ENCODE measurements at places on chromosomes 3 and 15.

GRCh38 chr3:106425916-106426315 is 557.1 kb upstream of the CBLB start:
- no peak for DNase-seq

DNA sequence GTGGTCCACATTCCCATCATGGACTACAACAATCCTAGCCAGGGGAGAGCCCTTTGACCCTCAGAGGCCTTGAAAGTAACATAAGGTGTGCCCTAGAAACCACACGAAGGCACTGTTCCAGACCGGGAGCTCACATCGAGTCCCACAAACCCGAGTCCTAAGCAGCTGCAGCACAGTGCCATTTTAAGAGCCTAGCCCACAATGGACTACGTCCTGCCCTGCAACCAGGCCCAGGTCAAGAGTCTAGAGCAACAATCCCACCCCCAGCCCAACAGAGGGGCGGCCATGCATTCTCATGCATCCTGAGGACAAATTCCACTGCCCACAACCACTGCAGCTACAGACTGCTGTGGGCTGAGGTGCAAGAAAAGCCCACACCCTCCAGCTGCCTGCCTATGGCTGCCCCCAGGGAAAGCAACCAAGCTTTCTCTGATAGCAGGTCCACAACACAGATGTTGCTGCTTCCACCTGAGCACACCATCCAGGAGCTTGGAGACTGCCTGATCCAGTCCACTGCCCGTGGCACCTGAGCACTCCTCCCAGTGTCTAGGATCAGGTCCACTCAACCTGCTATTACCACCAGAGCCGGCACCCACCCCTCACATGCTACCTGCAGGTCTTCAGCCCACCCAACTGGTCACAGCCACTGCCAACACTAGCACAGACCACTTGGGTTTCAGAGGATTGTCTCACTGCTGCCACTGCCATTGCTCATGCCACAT is 56.8 kb downstream of the IGSF11 start:
- DNase-seq = no peak

DNA sequence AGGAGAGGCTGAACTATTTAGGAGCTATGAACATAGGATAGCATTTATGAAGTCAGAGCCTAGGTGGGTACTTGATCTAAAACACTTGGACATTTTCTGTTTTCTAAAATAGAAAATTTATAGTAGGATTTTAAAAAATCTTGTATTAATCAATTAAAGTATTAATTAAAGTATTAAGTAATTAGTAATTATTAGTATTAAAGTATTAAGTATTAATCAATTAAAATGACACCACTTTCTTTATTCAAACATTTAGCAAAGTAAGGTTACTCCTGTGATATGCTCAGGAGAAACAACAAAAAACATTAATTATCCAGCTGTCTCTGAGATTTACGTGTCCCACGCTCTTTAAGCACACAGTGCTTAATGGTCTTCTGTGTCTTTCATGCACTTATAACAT is 32.2 kb downstream of the CHCHD4 start:
- DNase-seq = no peak

- no peak for DNase-seq
These were observed 20.5 kb downstream of the MGLL start for GRCh38 chr3:127801731-127802313.

DNA sequence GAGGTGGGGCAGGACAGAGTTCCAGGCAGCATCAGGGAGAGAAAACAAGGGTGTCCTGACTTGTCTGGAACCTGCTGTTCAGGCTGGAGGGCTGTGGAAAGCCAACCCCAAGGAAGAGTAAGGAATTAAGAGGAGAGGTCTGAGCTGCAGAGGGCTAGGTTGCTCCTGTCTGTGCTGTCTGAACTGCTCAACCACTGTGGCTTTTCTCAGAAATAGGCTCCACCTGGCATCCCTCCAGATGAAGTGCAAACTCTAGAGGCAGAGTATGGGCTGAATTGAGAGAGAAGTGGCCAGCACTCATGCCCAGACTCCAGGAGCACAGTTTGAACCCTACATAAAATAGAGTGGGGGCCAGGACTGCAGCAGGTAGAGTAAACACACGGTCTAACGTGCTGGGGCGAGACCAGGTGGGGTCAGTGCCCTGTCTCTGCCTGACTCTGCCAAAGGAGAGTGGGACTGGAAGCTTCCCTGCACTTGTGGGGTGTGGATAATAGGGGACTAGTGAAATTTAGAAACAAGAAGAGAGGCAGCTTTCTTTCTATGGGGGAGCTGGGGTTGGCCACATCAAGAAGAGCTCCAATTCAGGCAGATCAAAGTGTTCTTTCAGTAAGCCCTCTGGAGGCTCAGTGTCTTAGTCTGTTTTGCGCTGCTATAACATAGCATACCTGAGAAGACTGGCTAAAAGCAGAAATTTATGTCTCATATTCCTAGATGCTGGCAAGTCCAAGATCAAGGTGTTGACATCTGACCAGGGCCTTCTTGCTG is 28.0 kb upstream of the MNS1 start:
- no peak for DNase-seq

DNA sequence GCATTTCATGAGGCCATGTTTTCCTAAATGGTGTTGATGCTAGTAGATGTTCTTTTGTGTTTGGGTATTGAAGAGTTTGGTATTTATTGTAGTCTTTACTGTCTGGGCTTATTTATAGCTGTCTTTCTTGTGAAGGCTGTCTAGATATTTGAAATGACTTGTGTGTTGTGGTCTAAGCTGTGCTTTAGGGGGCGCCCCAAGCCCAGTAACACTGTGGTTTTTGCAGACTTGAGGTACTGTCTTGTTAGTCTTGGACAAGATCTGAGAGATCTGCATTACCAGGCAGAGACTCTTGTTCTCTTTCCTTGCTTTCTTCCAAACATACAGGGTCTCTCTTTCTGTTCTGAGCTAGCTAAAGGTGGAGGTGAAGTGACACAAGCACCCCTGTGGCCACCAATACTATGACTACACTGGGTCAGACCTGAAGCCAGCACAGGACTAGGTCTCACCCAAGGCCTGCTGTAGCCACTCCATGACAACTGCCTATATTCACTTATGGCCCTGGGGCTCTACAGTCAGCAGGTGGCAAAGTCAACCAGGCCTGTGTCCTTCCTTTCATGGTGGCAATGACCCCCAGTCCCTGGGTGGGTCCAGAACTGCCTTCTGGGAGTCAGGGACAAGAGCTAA is 152.1 kb upstream of the TBC1D5 start:
- no peak for DNase-seq

- no peak for DNase-seq
These were observed 60.3 kb downstream of the TGFBR2 start for GRCh38 chr3:30666572-30667279.

DNA sequence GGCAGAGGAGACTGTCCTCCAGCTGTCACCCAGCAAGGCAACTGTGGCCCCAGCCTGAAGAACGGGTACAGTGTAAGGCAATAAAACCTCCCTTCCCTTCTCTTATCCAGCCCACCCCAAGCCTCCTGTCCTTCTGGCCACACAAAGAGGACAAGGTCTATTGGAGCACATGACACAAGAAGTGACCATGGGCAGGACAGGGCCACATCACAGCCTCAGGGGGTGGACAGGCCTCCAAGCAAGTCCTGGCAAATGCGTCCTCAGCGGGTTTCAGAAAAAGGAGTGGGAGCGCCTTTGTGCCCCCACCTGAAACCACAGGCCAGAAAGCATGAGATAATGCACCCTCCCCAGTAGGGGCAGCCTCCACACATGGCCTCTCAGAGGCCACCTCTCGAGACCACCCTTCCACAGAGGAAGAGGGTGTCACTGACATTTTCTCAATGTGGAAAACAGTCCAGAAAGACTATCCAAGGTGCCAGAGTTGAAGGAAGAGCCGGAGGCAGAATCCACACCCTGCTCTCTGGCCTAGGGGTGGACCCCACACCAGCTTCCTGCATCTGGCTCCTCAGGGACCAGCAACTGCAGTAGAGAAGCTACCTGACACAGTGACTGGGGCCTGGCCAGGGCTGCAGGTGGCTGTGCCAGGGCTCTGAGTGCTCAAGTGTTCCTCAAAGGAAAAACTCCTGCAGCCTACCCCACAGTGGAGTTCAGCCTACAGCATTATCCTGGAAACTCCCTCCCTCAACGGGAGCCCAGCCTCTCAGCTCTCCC is 43.9 kb downstream of the CCDC12 start:
- no peak for DNase-seq

DNA sequence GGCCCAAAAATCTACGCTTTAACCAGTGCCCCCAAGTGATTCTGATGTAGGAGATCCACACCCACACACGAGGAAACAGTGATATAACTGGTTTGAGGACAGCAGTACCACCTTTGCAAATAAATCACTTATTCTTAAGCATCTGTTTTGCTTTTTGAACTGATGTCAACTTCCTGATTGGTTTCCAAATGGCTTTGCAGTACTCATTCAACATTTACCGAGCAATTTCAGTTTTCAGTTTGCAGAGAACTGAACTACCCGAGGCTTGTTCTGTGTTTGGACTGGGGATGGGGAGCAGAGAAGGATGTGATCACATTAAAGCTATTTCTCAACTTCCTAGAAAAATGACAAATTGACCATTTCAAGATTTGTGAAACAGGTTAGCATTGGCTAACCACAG is 1.1 kb upstream of the GYG1 start:
- DNase-seq = no peak

GRCh38 chr3:113573728-113574127 is 41.4 kb downstream of the SIDT1 start:
- no peak for DNase-seq

- DNase-seq = no peak
These were observed 24.8 kb downstream of the GABRA5 start for GRCh38 chr15:26891448-26892181.

GRCh38 chr3:70053293-70053692 is 53.8 kb downstream of the SAMMSON start:
- DNase-seq = no peak

- no peak for DNase-seq
These were observed 4.5 kb upstream of the USP19 start for GRCh38 chr3:49124991-49125670.

GRCh38 chr15:84033793-84034553 is 201.6 kb upstream of the GOLGA6L4 start:
- DNase-seq = no peak

DNA sequence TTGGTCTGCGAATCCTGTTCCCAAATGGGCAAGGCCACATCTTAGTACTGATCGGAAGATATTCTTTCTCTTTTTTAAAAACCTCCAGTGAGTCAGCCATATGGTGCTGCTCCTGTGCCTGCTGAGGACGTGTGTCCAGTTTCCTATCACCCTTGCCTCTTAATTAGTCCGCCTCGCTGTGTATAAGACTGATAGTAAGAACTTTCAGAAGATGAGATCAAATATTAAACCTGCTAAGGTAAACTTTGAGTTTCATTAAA is 612 bp downstream of the UBA5 start:
- no peak for DNase-seq

DNA sequence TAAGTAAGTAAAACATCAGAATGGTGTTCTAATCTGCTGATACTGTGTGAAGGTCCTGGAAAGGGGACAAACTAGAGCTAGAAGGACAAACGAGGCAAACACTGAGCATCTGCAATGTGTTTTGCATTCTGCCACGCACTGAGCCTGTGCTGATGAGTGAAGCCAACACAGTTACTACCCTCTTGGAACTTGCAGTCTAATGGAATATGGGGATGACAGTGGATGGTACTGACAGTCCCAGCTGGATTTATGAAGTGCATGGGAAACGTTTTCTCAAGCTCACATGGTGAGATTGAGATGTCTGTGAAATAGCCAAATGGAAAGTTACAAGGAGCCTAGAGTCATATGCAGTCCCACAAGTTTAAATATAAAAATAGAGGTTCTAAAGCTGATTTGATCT is 86.6 kb downstream of the FOXB1 start:
- no peak for DNase-seq

DNA sequence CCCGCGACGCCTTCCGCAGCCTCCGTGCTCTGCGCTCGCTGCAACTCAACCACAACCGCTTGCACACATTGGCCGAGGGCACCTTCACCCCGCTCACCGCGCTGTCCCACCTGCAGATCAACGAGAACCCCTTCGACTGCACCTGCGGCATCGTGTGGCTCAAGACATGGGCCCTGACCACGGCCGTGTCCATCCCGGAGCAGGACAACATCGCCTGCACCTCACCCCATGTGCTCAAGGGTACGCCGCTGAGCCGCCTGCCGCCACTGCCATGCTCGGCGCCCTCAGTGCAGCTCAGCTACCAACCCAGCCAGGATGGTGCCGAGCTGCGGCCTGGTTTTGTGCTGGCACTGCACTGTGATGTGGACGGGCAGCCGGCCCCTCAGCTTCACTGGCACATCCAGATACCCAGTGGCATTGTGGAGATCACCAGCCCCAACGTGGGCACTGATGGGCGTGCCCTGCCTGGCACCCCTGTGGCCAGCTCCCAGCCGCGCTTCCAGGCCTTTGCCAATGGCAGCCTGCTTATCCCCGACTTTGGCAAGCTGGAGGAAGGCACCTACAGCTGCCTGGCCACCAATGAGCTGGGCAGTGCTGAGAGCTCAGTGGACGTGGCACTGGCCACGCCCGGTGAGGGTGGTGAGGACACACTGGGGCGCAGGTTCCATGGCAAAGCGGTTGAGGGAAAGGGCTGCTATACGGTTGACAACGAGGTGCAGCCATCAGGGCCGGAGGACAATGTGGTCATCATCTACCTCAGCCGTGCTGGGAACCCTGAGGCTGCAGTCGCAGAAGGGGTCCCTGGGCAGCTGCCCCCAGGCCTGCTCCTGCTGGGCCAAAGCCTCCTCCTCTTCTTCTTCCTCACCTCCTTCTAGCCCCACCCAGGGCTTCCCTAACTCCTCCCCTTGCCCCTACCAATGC is 2.0 kb downstream of the ISLR start:
- no peak for DNase-seq

GRCh38 chr15:85474700-85475316 is 94.4 kb downstream of the AKAP13 start:
- DNase-seq = no peak

- no peak for DNase-seq
These were observed 4.3 kb downstream of the SLC51A start for GRCh38 chr3:196220587-196220986.

DNA sequence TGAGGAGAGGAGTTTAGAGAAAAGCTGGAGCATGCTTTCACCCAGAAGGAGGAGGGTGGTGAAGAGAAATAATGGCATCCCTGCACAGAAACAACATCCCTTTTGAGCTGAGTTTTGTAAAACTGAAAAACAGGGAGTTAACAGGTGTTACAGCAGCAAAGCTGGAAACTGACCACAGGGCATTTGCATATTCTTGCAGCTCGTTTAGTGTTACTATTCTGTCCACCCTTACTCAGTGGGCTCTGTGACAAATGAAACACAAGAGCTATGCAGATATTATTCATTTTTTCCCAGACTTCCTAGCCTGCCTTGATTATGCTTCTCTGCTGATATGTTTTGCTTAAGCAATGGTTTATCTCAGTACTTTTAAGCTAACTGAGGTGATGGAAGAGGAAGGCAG is 272.0 kb downstream of the NEK10 start:
- DNase-seq = no peak

DNA sequence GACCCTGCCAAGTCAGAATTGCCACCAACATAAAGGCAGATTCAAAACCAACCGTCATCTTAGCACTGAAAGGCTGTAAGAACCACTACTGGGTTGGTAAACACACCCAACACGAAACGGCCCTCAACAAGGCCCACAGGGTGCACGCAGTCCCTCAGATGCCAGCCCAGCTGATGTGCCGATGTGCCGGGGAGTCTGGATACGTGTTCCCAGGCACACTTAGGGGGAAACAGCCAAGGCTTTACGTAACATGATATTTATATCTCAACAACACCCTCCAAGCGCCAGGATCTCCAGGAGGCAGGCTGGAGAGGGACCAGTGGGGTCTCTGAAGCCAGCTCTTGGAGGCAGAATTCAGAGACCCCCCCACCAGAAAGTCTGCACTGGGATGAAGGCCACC is 14.2 kb downstream of the POC1A start:
- no peak for DNase-seq

All from stimulated activated CD4-positive, alpha-beta T cell treated with anti-CD3 and anti-CD28 coated beads, TNF-alpha, amount 100 ng/mL, for 4 hours (primary cell).